NCI-H146 (cell line): ENCODE measurements at places on chromosomes 2 and 18.

DNA sequence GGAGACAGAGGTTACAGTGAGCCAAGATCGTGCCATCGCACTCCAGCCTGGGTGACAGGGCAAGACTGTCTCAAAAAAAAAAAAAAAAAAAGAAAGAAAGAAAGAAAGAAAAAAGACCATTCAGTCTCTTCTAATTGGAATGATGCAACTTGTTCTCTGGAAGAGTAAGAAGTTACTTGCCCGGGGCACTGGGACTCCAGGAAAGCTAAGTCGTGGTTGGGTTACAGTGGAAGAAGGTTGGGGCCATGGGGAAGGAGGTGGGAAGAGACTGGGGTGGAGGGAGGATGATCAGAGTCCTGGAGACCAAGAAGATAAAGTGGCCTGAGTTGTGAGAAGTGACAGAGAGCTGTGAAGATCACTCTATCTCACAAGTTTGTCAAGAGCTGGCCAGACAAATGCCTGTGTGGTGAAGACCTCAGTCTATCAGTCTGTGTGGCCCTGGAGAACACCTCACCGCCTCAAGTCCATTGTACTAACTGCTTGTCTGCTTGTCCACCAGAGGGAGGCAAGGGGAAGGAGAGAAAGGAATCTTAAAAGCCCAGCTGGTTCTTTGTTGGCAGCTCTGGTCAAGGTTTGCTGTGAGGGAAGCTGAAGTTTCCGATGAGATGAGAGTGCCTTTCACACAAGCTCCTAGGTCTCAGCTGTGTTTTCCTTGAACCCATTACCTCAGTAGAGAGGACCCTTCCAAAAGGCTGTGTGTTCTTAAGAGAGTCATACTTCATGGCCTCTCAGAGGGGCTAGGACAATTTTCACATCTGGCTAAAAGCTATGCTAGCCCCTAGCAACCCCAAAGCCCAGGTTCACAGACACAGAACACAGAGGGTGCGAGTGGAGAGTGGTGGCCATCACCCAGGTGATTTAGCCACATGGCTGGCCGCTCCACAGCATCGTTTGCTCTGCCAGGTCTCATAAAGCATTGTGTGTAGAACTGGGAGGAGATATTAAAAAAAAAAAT lies 72.0 kb upstream of the TMEM178A start:
- peak; percentile 85 for DNase-seq

DNA sequence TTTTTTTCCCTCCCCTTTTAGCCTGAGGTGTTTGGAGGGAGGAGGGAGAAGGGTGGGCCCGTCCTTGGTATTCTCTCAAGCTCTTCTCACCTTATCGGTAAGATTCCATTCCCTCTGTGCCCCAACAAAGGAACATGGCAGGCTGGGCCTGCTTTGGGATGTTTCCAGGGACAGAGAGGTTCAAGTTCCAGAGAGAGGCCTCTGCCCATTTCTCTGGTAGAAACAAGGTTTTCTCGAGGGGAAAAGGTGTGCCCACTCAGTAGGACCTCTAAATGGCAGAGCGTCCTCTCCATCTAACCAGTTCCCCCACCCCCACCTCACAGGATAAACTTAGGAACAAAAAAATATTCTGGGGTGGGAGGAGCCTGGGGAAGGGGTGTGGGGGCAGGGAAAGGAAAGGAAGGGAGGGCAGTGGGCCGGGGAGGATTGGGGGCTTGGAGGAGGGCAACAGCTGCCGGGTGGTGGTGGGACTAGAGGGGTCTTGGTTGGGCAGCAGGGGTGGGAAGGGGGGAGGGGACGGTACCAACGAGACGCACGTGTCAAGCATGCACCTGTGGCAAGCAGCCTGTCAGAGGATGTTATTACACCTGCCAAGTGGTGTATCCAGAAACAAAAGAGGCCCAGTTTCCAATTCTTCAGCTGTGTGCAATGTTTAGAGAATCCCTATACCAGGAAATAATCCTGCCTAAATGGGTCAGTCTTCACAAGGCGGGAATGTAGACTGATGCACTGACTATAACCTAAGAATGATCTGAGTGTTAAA lies 2.1 kb downstream of the PCBP1 start:
- peak; percentile 56 for DNase-seq

GRCh38 chr2:190791347-190791975 lies 89.2 kb upstream of the GLS start:
- DNase-seq: no peak

DNA sequence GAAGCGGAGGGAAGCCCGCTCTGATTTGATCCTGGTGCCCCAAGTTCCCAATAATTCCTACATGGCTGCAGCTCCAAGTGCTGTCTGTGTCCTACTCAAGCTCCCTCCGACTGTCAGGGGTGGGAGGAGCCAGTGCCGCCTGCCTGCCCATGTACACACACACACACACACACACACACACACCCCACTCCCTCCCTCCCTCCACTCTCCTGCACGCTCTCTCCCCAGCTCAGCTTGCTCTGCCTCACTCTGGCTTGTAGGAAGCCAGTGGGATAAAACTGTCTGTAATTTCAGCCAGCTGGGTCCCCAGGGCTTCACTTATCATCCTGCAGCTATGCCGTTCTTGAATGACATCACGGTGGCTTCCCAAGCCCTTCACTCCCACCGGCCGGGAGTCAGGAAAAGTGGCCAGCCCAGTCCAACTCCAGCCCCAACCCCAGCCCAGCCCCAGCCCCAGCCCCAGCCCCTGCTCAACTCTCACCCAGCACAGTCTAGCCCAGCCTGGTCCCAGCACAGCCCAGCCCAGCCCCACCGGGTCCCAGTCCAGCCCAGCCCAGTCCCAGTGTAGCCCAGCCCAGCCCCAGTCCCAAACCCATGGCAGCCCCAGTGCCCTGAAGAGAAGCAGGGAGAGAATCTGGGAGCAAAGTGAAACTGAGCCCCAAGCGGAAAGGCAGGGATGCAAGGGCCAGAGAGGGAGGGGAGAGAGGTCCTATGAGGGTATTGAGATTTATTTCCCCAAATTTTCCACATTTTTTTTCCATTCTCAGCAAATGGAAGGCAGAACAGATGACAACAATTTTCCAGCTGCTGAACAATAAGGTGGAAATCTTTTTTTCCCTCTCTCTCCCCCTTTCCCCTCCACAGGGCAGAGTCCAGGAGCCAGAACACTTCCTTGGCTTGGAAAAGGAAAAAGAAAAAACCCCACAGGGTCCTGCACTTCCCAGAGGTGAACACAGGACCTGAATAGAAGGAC lies 144.0 kb downstream of the TNS1 start:
- peak; percentile 0 for DNase-seq

- DNase-seq: no peak
Observed at GRCh38 chr2:119283873-119284331, 60.3 kb downstream of the STEAP3 start.

DNA sequence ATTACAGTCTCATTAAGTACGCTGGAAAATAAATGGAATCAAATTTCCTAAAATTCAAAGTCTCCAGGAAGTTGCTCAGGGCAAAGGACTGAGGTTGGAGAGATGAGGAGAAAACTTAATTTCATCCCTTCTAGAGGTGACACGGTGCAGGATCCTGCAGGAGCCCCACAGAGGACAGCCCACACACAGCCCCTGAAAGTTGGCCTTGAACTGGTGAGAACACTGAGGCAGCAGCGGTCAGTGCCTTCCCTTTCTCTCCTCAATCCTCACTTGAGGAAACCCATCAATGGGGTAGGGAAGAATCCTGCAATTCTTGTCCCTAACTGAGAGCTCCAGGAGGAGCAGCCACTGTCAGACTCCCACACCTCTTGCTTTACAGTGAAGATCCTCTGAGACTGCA lies 37.5 kb downstream of the LOXHD1 start:
- DNase-seq: no peak

GRCh38 chr2:221034973-221035372 lies 537.1 kb downstream of the EPHA4 start:
- DNase-seq: no peak

- peak; percentile 66 for DNase-seq
Observed at GRCh38 chr2:72147303-72147971, at the start of gene CYP26B1. Gene CYP26B1 (minus strand): TSS chr2:72147862. CDS start chr2:72147834, 28 bp downstream.

GRCh38 chr2:187102381-187102780 lies 253.4 kb upstream of the ZSWIM2 start:
- no peak for DNase-seq

DNA sequence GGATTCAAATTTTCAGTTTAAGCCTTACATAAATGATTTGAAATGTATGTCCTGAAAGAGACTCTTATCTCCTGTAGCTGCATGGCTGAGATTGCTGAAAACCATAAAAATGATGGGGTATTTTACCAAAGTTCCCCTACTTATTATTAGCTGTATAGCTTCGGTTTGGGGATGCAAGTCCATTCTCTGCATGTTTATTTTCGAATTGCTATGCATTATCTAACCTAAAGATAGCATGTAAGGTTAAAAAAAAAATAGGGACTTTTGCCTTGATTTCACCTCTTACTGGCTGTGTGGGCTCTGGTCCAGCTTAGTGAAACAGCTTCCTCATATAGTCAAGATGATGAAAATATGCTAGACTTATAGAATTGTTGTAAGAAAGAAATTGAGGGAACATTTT lies 14.0 kb upstream of the ACOXL start:
- no peak for DNase-seq

- DNase-seq: peak; percentile 64
Observed at GRCh38 chr2:62293490-62294271, 97.8 kb downstream of the B3GNT2 start.

GRCh38 chr2:158313734-158314133 lies 142.8 kb downstream of the CCDC148 start:
- DNase-seq: no peak

- no peak for DNase-seq
Observed at GRCh38 chr2:17648581-17648980, 105.0 kb downstream of the SMC6 start.

DNA sequence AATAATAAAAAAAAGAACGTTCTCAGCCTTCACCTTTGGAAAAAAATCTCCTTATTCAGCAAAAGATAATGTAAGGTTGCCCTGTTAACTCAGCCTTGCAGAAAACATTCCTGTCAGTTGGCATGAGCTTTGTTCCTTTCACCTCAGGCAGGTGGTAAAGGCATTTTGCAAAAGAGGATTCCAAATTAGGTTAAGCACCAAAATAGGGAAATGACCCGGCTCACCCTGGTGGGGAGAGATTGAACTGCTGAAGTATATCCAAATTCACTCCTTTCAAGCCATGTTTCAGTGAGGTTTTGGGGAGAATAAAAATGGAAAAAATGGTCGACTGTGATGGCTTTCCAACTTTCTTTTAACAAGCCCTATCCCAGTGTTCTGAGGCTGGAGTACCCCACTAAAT lies 1988.8 kb upstream of the PIK3C3 start:
- DNase-seq: peak; percentile 35

DNA sequence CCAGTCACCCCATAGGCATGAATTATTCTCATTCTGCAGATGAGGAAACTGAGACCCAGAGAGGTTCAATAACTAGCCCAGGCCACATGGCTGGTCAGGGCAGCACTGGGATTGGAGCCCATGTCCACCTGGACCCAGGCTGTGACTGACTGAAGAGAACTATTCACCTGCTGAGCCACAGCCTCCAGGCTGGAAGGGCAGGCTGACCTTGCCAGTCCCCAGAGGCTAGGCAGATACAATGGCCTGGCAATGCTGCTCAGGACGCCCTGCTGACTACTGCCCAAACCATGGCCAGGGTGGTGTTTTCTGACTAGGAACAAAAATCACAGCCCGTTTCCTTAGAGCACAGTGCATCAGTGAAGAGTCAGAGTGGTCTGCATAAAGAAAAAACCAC lies 36.8 kb downstream of the HS6ST1 start:
- DNase-seq: no peak

DNA sequence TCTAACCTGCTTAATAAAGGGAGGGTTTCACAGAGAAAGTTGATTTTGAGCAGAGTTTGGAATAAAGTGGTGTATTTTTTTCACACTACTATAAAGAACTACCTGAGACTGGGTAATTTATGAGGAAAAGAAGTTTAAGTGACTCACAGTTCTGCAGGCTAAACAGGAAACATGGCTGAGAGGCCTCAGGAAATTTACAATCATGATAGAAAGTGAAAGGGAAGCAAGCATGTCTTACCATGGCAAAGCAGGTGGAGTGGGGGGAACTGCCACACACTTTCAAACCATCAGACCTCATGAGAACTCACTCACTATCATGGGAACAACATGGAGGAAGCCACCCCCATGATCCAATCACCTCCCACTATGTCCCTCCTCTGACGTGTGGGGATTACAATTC lies 546.7 kb downstream of the EPHA4 start:
- DNase-seq: no peak

DNA sequence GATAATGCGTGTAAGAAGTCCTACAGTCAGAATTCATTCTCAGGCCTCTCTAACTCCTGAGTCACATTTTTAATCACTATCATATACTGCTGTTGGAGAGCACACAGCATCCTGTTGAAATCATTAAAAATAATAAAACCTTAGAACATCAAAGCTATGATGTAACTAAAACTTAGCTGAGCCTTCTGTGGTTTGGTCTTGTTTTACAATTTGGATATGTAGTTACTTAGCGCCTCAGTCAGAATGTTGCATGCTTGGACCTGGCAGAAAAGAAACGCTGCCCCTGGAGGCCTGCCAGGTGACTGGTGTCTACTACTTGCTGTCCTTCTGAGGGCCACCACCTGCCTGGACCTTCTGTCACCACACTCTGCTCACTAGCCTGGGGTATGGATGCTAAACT lies 261.1 kb upstream of the RASGRP3 start:
- DNase-seq: no peak

GRCh38 chr18:79507546-79508480 lies 112.1 kb downstream of the NFATC1 start:
- DNase-seq: peak; percentile 25

DNA sequence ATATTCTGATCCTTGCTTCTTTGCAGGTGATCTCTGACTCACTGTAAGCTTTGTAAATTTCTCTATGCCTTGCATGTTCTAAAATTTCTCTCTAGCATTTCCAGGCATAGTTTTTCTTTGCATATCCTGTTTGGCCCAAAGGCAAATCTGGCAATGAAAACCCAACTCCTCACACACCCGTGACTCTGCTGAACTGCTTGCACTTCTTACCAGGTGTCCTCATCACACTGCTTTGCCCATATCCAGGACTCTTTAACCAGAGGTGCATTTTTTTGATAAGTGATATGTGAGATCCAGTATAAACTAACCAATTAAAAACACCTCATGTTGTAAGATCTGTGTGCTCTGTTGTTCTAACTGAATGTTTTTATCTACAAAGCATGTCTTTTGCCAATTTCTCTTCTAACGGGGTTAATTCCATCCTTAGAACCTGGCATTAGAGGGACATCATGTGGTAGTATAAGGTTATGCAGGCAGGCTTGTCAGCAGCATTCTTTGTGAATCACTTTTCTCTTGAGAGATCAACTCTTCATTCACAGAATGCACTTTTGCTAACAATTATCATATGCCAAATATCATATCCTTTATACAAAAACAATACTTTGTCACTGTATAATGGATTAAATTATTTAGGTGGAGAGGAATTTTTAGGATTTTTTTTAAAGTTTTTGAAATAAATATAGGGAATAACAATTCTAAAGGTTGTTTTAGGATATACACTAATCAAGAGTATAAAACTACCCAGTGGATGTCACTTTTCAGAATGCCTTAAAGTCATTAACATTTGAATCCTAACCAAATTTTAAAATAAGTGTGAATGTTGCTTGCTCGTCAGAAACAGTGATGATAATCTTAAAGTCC lies 20.8 kb upstream of the TMX3 start:
- peak; percentile 66 for DNase-seq

- no peak for DNase-seq
Observed at GRCh38 chr2:207357216-207357615, 172.5 kb upstream of the CREB1 start.

- DNase-seq: no peak
Observed at GRCh38 chr2:229268626-229269025, 2.5 kb downstream of the PID1 start.
